ENCODE measurements at places on chromosomes 3 and 15.
A peak's percentile ranks its signal among the peaks of the same experiment; 100 is the strongest.

GRCh38 chr3:38994251-38994650 lies 57.5 kb downstream of the SCN11A start:
- DNase-seq = no peak

- peak; percentile 10 for DNase-seq
These were observed 55.4 kb downstream of the RASGRF1 start for GRCh38 chr15:79035111-79035601.

DNA sequence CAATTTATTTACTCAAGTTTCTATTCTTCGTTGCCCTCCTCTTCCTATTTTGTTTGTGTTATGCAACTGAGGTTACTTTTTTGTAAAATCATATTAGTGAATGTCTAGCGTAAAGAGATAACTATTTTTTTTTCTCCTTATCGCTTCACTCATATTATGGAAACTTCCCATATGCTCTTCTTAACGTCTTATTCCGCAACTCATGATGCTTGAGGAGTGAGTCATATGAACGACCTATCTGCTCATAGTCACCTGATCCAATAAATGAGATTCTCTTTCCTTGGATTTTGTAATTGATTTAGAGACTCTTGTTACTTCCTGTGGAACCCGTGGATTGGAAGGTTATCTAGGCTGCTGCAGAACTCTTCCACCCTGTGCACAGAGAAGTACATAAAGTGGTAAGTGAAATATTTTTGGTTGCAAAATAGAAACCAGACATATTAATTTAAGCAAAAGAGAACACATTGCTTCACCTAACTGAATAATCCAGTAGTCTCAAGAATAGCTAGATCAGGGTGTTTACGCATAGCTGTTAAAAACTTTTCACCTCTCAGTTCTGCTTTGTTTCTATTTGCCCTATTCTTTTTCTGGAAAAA lies 719.3 kb upstream of the SGO1 start:
- peak; percentile 26 for DNase-seq

- peak; percentile 33 for DNase-seq
These were observed 36.9 kb downstream of the SENP8 start for GRCh38 chr15:72155003-72155621.

- no peak for DNase-seq
These were observed 500.4 kb upstream of the CDIN1 start for GRCh38 chr15:36079021-36079420.

DNA sequence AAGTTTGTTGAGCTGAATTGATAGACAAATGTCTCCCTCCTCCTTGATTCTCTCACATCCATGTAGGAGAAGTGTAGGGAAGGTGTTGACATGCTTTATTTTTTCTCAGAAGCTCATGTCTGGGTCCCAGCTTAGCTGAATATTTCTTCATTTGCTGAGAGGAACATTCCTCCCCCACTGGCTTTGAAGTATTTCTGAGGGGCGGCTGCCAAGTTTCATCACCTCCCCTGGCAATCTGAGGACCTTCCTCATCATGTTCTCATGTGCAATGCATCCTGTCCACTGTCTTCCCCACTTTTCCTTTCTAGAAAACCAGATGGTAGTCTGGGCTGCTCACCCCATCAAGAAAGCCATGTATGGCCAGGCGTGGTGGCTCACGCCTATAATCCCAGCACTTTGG lies 168.9 kb upstream of the RGMA start:
- DNase-seq = no peak

DNA sequence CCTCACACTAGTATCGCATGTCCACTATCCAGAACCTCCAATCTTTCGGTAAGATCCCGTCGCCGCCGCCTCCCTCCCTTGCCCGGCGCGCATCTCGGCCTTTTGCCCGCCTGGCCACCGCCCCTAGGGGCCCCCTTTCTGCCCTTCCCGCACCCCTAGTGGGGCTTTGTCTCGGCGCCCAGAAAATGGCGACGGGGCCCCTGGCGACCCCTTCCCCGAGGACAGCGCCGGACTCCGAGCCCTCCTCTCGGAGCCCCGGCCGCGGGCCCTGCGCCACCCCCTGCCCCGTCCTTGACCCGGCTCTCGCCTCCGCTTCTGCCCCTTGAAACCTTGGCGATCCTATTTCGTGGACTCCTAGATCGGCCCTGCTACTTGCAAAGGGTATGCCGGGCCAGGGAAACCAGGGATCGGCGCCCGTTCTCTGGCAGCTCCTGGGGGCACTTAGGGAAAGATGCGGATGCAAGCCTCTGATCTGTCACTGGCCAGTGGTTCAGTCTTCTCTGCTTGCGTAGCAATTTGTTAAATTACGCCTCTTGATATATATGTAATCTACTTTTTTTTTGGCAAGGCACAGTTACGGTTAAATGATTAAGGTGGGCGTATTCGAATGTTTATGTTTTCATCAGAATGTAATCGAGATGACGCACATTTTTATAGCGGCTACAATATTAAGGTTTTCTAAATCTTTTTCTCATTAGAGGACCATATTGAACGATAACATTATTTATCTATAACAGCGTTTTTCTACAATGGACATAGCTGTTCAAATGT lies 603 bp downstream of the EIF1B start:
- no peak for DNase-seq

DNA sequence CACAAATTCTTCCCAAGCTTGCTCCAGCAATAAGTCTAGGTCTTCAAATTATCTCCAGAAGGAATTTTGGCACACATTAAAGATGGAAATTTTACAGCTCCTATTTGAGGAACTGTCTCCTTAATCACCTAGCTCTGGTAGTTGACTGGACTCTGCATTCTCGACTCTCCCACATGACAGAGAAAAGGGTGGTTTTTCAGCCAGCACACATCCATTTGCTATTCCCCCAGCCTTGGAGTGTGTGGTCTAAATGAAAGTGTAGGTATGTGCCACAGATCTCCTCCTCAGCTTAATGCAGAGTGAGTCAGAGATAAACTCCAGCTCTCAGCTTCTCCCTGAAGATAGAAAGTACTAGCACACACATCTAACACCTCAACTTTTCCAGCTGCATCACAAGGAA lies 62.2 kb upstream of the ALCAM start:
- peak; percentile 52 for DNase-seq

- DNase-seq = no peak
These were observed 6.5 kb downstream of the GCSAM start for GRCh38 chr3:112126511-112126911.

DNA sequence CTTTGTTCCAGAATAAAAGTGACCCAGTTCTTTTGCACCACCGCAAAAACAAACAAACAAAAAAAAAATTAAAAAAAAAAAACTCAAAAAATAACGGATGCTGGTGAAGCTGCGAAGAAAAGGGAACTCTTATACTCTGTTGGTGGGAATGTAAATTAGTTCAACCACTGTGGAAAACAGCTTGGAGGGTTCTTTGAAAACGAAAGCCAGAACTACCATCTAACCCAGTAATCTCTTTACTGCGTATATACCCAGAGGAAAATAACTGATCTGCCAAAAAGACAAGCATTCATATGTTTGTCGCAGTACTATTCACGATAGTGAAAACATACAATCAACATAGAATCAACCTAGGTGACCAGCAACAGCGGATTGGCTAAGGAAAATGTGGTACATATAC lies 298.9 kb upstream of the CBLB start:
- no peak for DNase-seq

GRCh38 chr3:192303235-192303634 lies 424.1 kb downstream of the FGF12 start:
- no peak for DNase-seq

- DNase-seq = no peak
These were observed 40.9 kb downstream of the KY start for GRCh38 chr3:134609821-134610431.

- no peak for DNase-seq
These were observed 93.9 kb downstream of the EOMES start for GRCh38 chr3:27628026-27628750.

DNA sequence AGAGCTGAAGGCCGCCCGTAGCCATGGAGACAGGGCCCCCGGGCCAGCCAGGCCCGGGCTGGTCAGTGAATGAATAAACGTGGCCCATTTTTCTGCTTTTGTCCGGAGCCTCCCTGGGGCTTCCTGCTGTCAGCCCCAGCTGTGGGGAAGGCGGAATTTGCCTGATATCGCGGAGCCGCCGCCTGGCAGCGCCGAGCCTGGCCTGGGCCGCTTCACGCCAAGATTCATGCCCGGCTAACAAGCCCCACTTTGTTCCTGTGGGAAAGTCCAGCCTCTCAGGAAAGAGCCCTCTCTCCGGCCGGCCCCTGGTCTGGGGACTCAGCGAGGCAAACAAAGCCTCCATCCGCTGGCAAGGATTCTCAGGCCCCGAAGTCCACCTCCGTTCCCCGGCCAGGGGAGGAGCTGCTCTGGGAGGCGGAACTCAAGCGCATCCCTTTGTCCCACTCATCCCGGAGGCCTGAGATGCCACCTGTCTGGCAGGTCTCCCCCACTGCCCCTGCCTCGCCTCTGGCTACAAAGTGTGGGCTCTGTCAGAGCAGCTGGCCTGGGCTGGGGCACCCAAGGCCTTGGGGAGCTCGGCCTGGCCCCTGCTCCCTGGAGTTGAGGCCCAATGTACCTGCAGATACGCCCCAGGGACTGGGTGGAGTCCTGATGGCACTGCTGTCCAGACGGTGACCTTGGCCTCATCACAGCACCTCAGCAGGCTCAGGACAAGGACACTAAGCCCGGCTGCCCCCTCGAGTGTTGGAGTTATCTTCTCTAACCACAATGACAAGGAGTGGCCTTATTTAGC lies 51.6 kb upstream of the SLC6A11 start:
- DNase-seq = no peak

All from HT1080 (cell line).